ENCODE measurements at places on chromosomes 1 and 21. TPM values are rescaled to one million over a fixed set of nuclear protein-coding genes. Genes with fewer than 3 reads are reported as not detected.

Gene C1orf87
- total RNA-seq, result not detected

Gene TAS1R3
- 0.25 TPM for total RNA-seq

Gene NMNAT1
- total RNA-seq, result 15.4 TPM

Gene TRIM45
- total RNA-seq, result 0.90 TPM

Gene CD1E
- not detected for total RNA-seq

Gene LHX4
- total RNA-seq, result not detected
